Fibroblast of mammary gland (primary cell): ENCODE measurements at places on chromosomes 1 and 21.

DNA sequence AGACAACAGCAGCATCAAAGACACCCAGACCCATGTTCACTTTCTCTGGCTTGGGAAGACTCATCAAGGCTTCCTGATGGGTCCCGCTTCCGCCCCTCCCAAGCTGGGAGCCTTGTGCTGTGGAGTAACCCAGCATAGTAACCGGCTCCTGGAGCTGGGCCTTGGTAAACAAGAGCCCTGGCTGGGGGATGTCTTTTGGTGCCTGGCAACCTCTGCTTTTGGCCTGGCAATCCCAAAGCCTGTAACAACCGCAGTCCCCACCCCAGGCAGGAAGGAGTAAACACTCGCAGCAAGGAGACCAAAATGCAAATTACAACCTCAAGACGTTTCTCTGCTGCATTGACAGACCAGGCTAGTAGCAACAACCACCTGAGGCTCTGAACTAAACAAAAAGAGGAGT is 16.9 kb upstream of the THRAP3 start:
- peak; percentile 63 for DNase-seq

- no peak for DNase-seq
Measured at GRCh38 chr1:70948396-70949017, 99.1 kb downstream of the PTGER3 start.

DNA sequence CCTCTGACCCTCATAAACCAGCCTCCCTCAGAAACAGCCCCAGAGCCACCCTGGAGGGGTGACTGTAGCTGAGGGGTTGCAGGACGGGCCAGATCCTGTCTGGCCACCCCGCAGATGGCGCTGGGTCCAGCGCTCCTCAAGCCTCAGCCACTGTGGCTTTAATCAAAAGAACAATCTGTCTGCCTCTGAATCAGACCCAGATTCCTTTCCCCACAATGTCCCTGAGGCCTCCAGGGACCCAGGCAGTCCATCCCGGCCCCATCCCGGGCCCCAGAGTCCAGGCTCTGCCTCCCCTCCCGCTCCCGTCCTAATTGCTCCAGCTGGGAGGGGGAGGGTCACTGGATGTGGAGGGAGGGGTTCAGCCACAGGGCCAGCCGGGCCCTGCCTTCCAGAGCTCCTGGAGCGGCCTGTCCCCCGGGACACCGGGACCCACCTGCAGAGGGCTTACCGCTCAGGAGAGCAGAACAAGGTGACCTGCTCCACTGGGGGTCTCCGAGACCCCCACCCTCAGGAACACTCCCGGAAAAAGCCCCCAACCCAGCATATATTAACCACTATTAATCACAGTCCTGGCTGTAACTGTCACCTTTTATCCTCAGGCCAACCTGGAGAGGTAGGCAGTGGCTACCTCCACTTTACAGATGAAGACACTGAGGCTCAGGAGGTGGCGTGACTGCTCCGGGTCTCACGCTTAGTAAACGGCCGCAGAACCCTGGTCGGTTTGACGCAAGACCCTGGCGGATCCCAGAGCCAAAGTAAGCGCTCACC is 836 bp upstream of the FBLIM1 start:
- DNase-seq, result no peak

DNA sequence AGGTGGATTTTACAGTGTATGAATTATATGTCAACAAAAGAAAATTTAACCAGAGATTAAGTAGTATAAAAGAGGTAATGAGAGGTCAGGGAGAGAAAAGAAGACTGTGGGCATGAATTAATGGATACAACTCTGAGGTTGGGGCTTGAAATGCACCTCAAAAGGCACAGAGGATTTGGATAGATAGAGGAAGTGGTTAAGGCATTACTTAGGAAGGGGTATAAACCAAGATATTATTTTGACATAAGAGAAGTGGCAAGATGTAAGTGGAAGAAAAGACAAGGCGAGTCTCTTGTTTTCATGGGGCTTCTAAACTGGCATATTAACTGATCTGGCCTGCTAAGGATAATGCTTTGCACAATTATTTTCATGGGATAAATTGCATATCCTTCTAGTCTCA is 34.1 kb downstream of the RAP1A start:
- DNase-seq, result no peak

DNA sequence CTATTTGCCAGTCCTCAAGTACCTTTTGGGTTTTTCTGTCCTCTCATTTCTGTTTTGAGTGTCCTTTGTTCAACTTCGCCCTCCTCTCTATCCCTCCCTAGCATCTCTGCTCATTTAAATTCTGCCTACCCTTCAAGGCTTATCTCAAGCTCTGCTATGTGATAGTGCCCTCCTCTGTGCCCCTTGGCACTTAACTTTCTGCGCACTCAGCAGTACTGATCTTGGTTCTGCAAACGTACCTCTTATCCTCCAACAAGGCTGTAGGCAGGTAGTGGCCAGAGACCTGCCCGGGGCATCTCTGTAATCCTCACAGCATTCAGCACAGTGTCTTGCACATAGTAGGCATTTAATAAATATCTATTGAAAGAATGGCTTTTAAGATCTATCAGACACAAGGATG is 5.3 kb upstream of the IL20 start:
- DNase-seq, result no peak

DNA sequence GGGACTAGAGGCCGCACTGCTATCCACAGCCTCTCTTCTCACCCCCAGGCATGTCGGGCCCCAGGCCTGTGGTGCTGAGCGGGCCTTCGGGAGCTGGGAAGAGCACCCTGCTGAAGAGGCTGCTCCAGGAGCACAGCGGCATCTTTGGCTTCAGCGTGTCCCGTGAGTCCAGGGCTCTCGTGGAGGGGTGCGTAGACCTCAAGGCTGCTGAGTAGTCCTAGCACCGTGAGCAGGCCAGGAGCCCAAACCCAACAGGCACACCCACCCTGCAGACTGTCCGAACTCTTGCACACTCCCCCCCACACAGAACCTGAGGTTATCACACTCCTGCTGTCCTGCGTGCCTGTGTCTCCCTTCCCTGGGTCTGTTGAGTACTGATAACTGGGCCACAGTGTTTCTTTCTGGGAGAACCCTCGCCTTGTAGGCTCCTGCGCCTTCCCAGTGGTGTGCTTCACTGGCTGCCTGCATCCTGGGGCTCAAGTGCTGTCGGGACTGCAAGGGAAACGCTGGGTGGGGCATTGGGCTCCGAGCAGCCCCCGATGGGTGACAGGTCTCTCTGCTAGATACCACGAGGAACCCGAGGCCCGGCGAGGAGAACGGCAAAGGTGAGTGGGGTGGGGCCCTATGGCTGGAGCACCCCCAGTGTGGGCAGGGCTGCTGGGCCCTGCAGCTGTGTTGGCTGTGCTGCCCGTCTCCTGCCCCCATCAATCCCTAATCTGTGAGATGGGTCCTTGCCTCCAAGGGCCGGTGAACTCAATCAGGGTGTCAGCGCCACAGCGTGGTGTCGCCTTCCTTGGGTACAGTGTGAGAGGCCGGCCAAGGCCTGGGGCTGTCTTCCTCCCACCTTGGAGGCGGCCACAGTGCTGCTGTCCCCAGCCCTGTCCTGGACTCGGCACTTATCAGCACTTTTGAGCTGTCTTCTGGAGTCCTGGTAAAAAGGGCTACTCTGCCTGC is 4.0 kb upstream of the GJC2 start:
- no peak for DNase-seq

DNA sequence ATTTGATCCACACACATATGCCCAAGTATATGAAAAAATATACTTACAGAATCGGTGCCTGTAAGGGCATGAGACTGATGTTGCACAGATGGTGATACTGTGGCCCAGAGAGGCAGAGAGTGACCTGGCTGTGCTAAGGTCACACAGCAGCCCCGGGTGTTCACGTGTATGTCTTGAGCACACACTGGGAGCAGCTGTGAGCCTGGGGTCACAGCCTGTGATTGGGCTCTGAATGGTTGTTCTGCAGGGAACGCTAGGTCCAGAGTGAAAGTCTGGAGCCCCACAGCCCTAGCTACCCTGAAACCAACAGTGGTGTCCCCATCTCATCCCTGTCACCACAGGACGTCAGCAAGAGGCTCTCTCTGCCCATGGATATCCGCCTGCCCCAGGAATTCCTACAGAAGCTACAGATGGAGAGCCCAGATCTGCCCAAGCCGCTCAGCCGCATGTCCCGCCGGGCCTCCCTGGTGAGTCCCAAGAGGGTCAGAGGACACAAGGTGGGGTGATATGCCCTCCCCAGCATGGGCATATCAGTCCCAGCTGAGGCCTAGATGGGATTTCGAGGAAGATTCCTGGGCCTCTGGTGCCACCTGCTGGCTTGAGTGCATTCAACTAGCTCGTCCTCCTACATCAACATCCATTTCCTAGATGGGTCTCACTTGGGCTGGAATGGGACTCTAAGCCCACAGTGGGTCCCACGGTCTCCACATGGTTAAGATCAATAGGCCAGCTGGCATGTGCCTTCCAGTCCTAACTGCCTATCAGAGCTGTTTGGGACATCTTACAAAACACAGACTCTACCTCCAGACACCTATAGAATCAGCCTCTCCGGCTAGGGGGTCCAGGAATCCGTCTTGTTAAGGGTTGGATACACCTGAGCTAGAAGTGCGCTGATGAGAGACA is 19.7 kb downstream of the CDK18 start:
- DNase-seq, result peak; percentile 62

- DNase-seq, result no peak
Measured at GRCh38 chr1:247407180-247407616, 8.8 kb upstream of the NLRP3 start.

DNA sequence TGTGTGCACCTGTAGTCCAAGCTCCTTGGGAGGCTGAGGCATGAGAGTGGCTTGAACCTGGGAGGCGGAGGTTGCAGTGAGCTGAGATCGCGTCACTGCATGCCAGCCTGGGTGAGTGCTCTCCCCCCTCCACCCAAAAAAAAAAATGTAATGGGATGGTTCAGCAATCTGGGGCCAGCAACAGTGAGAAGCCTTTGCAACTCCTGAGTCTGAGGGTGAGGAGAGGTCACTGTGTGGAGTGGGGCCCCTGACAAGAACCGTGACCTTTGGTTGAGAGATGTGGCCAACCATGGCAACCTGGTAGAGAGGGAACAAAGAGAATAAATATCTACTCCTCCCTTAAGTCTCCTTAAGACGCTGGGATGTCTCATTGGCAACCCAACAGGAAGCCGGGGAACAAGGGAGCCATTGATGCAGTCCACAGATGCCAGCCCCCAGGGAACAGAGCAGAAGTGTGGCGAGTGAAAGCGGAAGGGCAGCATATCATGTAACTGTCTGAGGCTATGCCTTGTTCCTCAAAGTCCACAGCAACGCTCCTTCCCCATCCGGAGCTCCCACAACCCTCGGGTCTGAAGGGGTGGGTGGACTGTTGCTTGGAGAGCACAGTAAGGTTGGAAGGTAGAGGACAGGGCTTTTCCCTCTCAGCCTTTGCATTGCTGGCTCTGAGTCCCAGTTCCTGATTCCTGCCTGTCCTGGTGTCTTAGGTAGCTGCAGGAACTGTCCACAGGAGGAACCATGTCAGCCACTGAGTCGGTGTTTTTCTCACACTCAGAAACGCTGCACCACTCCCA is 8.3 kb downstream of the TRNP1 start:
- DNase-seq, result peak; percentile 78

- no peak for DNase-seq
Measured at GRCh38 chr1:26857473-26858060, 5.4 kb upstream of the SFN start.

GRCh38 chr1:181206979-181207790 is 118.7 kb downstream of the IER5 start:
- no peak for DNase-seq

DNA sequence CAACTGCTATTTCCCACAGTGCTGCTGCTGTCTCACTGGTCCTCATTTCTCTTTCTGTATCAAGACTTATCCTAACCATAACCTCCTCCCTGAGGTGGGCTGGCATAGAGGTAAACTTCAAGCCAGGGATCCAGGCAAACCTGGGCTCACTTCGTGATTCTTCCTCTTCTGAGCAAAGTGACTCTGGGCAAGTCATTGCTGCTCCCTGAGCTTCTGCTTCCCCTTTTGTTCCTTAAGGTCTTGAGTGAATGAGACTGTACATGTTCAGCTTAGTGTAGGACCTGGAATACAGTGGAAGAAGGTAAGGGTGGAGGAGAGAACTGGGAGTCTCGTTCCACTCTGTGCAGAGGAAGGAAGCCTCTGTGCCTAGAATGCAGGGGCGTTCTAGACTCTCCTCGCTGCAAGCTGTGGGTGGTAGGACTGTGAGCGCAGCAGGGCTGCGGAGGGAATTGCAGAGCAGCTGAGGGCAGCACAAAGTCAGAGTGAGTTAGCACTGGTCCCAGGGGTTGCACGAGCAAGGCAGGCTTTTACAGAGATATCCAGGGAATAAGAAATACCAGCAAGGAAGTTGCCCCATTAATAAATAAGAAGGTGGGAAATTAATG is 11.4 kb upstream of the ERI3 start:
- DNase-seq, result no peak

DNA sequence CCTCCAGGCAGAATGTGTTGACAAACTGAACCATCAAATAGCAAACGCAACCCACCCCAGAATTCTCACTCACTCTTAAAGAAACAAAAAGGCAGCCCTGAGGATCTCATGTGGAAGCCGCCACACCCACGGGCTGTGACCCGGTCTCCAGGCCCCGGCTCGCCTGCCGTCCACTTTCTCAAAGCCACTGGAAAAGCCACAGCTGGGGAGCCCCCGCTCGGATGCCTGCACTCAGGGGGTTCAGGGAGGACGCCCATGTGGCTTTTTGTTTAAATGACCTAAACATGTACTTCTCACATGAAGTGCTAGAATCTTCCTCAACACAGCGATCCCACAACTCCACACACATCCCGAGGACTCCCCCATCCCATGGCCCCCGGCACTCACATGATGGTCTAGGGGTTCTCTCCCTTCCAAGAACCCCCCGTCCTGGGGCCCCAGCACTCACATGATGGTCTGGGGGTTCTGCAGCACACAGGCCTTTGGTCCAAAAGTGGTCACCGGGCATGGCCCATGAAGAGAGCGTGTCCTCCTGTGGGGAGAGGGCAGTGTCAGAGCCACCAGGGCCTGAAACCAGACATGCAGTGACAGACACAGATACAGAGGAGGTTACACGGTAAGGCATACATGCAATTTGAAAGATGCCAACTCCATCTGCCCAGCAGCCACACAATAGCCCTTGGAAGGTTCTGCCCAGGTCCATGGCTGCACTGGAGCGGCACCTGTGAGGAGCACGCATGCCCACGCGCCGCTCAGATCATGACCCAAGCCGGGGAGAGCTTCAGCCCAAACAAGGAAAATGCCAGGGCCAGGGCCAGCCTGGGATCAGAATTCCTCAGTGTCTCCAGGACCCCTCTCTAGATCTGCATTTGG is 16.5 kb downstream of the NADK start:
- no peak for DNase-seq

- DNase-seq, result no peak
Measured at GRCh38 chr21:30652891-30653290, 10.2 kb downstream of the KRTAP20-3 start.

- peak; percentile 50 for DNase-seq
Measured at GRCh38 chr1:7284839-7285435, 486.2 kb upstream of the VAMP3 start.
